ENCODE measurements at places on chromosomes 16 and 17.

DNA sequence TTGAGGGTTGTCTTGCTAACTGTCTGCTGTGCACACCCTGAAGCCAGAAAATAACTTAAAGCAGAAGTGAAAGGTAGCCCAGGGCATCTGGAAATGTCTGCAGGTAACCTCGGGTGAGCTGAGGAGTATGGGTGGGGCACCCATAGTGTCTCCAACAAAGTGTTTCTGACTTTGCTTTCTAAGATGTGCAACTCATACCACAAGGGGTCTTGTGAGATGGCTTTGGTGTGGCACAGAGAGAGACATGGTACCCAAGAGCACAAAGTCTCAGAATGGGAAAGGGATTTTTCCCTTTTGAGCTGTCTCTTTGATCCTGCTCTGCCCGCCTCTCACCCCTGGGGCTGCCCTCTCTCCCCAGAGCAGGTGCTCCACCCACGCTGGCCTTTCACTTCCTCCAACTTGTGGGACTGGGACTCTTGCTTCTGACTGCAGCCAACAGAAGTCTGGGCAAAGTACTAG, 6.9 kb downstream of the CHD9 start:
- DNase-seq, result no peak

GRCh38 chr16:48831076-48831722, 221.2 kb upstream of the N4BP1 start:
- no peak for DNase-seq

- DNase-seq, result no peak
These were observed 51.4 kb downstream of the SLC7A5 start for GRCh38 chr16:87817910-87818309.

DNA sequence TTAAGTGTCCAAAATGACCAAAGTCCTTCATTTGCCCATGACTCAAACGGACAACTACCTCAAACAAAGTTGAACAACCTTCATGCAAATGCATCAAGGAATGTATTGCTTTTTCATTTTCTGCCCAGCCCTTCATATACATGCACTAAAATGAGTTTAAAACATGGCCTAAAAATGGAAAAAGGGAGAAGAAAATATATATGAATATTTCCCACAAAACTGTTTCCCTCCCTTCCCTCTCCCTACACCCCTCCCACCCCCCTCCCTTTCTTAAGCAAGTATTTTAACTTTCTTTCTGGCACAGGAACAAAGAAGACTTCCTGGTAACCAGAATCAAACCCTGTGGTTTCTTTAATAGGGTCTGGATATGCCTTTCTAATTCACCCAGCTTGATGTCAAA, 5.5 kb upstream of the FBXL20 start:
- DNase-seq, result no peak

GRCh38 chr16:77951788-77952187, 70.6 kb upstream of the CLEC3A start:
- no peak for DNase-seq

DNA sequence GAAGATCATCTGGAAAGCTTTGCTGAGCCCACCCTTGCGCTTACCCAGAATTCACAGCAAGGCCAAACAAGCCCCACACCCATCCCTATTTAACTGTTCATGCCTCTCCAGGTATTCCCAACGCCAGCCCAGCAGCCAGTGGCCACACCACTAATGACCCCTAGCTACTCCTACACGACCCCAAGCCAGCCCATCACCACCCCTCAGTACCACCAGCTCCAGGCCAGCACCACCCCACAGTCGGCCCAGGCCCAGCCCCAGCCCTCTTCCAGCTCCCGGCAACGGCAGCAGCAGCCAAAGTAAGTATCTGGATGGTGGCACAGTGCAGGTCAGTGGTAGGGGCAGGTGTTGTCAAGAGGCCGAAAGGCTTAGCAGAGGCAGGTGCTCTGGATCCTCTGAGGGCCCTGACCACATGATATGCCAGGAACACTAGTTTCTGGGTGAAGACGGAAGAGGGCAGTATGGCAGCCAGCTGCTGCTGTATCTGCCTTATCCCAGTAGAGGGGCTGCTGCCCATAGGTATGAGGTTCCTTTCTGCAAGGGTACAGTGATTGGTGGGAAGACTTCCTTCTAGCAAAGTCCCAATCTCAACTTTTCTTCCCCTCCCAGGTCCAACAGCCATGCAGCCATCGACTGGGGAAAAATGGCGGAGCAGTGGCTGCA, 10.7 kb downstream of the PROCA1 start:
- DNase-seq, result no peak

DNA sequence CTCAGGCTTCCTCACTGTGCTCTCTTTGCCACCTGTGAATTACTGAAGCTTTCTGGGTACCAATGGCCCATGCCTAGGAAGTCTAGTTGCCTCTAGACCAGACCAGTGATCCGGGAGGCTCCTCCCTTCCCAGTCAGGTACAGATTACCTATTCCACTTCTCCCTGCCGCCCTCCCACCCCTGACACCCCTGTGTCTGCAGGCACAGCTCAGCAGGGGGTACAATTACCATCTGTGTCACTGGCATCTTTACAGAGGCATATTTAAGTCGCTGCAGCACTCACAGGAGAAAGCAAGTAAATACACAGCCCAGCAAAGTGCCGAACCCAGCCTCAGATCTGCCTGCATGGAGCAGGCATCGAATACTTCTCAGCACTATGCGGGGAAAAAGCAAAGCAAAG, 5.3 kb upstream of the WSCD1 start:
- DNase-seq, result no peak

GRCh38 chr17:8841844-8842243, 25.6 kb downstream of the PIK3R6 start:
- DNase-seq, result no peak

DNA sequence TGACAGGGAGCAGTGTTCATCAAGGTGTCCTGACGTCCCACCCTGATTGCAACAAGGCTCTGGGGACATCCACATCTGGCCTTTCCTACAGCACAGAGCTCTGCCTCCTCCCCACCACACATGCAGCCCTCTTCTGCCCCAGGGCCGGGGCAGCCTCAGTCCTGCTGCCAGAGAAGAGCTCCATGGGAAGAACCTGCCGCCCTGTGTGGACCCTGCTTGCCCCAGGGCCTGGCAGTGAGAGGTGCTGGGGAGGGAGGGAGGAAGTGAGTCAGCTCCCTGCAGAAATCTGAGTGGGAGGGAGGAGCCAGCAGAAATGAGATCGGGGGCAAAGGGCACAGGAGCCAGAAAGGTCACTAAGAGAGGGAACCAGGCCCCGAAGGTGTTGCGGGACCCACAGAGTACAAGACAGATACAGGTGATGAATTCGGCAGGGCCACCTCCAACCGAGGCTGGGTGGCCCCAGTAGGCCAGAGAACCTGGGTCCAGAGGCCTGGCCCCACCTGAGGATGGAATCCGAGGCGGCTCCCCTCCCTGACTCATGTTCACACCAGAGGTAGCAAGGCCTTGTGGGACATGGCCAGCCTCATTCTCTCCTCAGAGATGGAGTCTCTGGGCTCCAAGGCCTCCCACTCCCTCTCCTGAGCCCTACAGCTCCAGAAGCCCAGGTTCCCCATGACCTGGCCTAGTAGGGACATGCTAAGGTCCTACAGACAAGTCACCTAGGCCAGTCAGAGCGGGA, 24.8 kb downstream of the MYO18A start:
- DNase-seq, result no peak

GRCh38 chr17:82949361-82949760, 109.5 kb upstream of the ZNF750 start:
- no peak for DNase-seq

DNA sequence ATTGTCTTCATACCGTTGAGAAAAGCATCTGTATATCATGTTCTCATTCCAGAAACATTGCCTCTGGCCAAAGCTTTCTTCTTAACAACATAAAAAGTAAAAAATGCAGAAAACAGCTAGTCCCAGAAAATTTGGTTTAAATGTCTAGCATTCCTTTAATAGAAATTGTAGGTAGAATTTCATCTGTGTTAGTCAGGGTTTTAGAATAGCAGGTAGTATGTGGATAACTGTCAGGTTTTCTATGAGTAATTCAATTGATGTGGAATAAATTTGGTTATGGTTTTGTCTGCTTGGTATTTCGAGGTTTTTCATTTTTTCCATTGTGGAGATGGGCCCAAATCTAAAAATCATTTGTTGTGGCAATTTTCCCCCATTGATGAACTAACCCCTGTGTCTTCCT, 616.7 kb downstream of the KCNJ2 start:
- no peak for DNase-seq

DNA sequence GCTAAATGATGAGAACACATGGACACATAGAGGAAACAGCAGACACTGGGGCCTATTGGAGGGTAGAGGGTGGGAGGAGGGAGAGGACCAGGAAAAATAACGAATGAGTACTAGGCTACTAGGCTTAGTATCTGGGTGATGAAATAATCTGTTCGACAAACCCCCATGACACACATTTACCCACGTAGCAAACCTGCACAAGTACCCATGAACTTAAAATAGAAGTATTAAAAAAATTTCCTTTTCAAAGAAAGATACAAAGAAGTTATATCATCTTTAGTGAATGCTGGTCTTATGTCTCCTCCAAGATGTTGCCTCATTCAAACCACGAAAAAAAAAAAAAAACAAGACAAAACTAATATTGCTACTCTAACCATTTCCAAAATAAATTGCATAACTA, 31.7 kb downstream of the MBTD1 start:
- DNase-seq, result no peak

- no peak for DNase-seq
These were observed 119.5 kb downstream of the MSI2 start for GRCh38 chr17:57375770-57376225.

DNA sequence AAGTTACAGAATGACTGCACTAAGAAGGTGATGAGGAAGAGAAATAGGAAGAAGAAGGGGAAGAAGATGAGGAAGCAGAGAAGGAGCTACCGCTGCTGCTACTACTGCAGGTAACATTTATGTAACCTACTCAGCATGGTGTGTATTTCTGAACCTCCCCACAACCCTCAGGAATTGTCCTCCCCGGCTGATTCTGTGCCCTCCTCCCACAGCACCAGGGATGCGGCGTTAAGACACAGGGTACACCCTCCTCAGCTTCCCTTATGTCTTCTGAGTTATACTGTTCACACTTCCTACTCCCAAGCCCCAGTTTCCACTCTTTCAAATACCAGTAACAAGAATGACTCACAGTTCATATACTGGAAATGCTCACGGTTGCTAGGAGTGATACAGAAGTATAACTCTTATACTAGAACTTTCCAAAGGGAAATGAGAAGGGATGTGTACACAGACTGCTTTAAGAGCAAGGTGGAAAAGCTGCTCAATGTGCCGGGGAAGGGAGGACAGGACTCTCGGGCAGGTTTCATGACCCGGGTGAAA, 224.5 kb upstream of the PSMD7 start:
- no peak for DNase-seq

DNA sequence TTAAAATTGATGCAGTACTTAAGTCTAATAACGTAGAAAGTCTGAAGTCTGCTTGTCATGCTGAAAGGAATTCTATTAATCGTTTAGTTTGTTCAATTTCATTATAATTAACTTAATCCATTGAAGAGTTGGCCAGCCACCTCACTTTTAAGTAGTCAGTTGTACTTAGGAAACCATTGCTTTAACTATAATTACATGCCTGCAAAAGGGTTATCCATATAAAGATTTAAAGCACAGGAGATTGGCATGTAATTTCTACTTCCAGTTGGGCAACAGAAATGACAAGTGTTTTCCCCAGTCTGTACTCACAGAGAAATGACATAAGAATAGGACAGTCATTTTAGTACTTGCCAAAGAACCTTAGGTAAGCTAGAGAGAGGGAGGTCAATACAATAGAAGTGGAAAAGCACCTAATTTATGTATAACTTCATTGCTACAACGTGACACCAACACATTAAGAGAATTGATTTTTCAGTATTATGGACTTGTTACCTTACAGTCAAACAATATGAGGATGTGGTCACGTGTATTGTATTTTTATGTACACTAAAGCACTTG, 3.7 kb upstream of the USP32 start:
- no peak for DNase-seq

GRCh38 chr17:39813631-39814030, 50.5 kb downstream of the IKZF3 start:
- DNase-seq, result no peak

DNA sequence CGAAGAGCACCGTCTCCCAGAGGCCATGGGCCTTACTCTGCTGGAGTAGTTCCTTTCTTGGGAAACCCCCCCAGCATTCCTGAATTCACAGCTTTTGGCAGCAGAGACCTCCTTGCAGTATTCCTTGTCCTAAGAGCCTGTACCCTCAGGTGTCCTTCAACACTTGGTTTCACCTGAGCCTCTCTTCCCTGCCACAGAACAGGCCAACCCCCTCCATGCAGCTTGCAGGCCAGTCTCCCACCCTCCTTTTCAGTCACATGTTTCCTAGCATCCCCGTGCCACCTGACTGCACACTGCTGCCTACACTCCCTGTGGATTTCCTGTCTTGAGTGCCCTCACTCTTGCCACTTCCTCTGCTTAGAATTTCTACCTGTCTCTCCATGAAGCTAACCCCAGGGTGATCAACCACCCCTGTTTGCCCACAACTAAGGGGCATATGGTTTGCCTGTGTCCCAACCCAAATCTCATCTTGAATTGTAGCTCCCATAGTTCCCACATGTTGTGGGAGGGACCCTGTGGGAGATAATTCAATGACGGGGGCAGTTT, 65.5 kb downstream of the DYNLRB2 start:
- DNase-seq, result no peak

- no peak for DNase-seq
These were observed 32.5 kb downstream of the ASIC2 start for GRCh38 chr17:33260638-33261037.

GRCh38 chr17:62309396-62309795, 71.0 kb upstream of the EFCAB3 start:
- DNase-seq, result no peak

- DNase-seq, result no peak
These were observed 43.5 kb downstream of the MARF1 start for GRCh38 chr16:15599303-15600070.

GRCh38 chr17:607361-608147, 107.1 kb downstream of the VPS53 start:
- no peak for DNase-seq

GRCh38 chr17:14437176-14437575, 136.3 kb downstream of the HS3ST3B1 start:
- DNase-seq, result no peak

DNA sequence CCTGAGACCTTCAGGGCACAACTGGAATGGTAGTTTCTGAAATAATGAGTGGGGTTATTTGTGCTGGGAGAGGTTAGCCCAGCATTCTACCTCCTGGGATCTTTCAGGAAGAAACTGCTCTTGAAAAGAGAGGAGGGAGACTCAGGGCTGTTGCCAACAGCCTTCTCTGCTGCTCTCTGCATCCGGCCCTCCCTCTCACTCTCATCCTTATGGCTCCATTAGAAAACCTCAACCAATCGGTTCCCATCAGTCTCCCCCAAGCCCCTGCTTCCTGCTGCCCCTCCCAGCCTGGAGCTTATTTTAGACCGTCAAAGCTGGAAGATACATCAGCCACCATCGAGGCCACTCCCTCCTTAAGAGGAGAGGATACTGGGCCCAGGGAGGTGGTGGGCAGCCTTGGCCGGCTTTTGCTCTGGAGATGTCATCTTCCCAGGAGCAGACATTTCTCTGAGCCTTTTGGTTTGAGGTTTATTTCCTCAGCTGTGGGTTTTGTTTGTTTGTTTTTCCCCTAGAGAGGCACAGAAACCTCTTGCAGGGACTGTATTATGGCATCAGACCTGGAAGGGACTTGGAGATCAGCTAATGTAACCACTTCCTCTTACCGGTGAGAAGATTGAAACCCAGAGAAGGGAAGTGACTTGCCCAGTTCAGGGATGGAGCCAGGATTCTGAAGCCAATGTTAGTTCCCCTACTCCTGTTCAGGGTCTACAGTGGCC, 2.7 kb downstream of the MPRIP start:
- DNase-seq, result no peak

GRCh38 chr17:5299383-5299782, 17.3 kb downstream of the RABEP1 start:
- DNase-seq, result no peak
